ENCODE measurements at places on chromosomes 5 and 9.

GRCh38 chr9:137843355-137843754 is 34.2 kb upstream of the CACNA1B start:
- no peak for DNase-seq

- no peak for DNase-seq
These were observed 57.4 kb downstream of the FEM1C start for GRCh38 chr5:115487168-115487567.

GRCh38 chr5:157558041-157558595 is 17.5 kb downstream of the ADAM19 start:
- DNase-seq: no peak

DNA sequence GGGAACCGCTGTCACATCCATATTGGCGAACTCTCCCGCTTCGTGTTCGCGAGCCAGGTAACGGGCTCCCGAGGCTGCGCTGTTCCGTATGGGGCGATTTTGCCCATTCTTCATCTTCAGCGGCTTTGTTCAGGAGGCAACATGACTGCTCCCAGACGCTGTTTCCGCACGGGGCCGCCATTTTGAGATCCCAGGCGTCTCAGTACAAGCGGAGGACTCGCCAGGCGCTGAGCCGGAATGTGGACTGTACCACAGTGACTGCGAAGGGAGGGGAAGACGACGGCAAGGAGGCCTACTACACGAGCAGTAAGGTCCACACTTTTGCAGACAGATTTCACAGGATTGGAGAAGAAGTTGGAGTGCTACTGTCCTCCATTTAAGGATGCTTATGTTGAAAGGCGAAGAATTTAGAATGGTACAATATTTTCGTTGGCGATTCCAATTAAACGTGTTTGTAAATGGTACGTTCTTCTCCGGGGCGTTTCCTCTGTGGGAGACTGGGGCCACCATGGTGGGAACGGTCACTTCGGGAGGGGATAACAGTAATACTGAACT is 41.6 kb upstream of the ZNF300 start:
- no peak for DNase-seq

DNA sequence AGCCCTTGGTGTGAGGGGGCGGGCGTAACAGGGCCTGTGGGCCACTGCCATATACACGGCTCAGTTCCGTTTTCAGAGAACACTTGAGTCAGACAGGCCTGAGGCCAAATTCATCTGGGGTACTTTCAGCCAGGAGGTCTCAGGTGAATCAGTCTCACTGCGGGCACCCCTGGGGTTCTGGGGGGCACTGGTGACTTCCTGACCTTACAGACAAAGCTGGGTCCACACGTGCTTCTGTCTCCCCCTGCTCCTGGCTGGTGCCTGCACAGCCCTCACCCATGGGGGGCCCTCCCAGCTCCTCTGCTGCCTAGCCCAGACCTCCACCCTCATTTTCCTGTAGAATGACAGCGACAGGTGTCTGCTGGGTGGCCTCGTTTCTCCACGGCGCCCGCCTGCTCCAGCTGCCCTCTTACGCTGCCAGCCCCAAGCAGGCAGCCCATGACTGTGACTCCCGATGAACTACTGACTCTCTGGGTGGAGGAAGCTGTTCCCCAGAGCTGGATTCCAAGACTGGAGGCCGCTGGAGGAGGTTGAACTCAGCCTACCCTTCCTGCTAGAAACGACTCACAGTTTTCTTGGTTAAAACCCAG is 374.1 kb upstream of the IRX4 start:
- no peak for DNase-seq

All from stimulated activated CD4-positive, alpha-beta T cell treated with anti-CD3 and anti-CD28 coated beads, Interleukin-1b, Interleukin-23, amount 100 ng/mL, for 1 hour (primary cell).